ENCODE measurements at places on chromosomes 13 and 19.
A peak's percentile ranks its signal among the peaks of the same experiment; 100 is the strongest.

DNA sequence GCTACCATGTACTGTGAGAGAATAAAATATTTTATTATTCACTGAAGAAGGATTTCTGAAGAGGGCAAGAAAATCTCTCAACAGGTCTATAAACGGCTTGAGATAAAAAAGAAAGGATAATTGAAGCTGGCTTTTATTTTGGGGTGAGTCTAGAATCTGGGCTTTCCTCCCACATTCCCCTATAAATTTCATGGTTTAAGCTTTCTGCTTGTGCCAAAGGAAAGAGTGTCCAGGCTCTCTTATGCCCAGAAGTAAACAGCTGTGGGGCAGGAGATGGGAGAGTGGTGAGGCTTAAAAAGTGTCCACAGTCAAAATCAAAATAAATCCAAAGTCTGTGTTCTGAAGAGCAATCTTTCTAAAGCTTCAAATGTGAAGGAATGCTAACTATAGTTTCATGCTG, 942.2 kb upstream of the MIR17HG start:
- H3K4me3 ChIP-seq, result no peak overlapping the region
- H3K4me1 ChIP-seq, result no peaks in the 10 kb centered on the region
- H3K27ac ChIP-seq, result no peak overlapping the region
- H3K27me3 ChIP-seq, result no peaks in the 10 kb centered on the region
- H3K36me3 ChIP-seq, result no peaks in the 10 kb centered on the region

DNA sequence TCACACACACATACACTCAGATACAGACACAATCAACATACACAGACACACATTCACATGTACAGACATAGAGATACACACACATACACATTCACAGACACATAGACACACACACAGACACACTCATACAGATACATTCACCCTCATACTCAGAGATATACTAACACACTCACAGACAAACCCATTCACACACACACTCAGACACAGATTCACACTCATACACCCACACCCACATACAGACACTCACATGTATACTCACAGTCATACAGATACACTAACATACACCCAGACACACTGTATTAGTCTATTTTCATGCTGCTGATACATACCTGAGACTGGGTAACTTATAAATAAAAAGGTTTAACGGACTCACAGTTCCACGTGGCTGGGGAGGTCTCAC, 30.8 kb downstream of the GJA3 start:
- no peaks in the 10 kb centered on the region for H3K27me3 ChIP-seq
- no peak overlapping the region for H3K27ac ChIP-seq
- DNase-seq, result no peak
- no peaks in the 10 kb centered on the region for H3K36me3 ChIP-seq

DNA sequence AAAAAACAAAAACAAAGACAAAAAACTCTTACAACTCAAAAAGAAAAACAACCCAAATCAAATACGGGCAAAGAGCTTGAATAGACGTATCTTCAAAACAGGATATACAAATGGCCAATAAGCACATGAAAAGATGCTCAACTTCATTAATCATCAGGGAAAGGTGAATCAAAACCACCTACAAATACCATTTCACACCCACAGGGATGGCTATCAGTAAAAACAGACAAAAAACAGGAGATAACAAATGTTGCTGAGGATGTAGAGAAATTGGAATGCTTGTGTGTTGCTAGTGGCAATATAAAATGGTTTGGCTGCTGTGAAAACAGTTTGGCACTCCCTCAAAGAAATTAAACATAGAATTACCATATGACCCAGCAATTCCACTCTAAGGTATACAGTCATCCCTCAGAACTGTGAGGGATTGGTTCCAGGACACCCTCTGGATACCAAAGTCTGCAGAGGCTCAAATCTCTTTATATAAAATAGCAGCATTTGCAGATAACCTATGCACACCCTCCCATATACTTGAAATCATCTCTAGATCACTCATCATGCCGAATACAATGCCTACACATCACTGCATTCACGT, 29.7 kb downstream of the MLLT1 start:
- no peak for DNase-seq
- no peaks in the 10 kb centered on the region for H3K4me1 ChIP-seq
- H3K36me3 ChIP-seq, result no peaks in the 10 kb centered on the region
- H3K27ac ChIP-seq, result no peak overlapping the region
- H3K27me3 ChIP-seq, result no peaks in the 10 kb centered on the region
- no peak overlapping the region for H3K4me3 ChIP-seq

DNA sequence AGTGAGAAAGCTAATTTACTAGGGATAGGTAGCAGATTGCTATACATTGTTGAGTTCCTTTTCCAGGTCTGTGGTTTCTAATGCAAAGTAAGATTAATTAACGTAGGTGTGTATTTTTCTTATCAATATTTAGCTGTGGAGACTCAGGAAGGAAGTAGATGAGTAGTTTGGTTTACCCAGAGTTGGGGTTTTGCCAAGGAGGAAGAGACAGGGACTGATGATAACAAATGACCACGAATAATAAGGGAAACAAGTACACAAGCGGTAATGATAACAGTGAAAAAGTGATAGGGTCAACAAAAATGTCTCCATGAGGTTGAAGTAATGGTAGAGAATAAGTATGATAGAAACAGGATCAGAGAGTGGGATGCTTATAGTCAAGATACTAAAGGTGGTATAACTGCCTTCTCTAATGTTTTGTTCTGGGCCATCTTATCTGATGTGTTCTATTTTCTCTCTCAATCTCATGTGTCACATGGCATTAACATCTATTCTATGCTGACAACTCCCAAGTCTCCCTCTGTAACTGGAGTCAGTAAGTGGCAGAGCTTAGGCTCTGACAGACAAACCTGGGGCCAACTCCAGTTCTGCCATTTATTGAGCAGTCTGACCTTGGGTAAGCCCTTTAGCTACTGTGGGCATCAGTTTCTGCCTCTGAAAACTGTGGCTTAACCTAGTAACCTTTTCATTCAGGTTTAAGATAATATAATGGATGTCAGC, 8.8 kb downstream of the OBI1 start:
- no peaks in the 10 kb centered on the region for H3K27me3 ChIP-seq
- no peak overlapping the region for H3K4me3 ChIP-seq
- no peak for DNase-seq
- no peak overlapping the region for H3K27ac ChIP-seq

DNA sequence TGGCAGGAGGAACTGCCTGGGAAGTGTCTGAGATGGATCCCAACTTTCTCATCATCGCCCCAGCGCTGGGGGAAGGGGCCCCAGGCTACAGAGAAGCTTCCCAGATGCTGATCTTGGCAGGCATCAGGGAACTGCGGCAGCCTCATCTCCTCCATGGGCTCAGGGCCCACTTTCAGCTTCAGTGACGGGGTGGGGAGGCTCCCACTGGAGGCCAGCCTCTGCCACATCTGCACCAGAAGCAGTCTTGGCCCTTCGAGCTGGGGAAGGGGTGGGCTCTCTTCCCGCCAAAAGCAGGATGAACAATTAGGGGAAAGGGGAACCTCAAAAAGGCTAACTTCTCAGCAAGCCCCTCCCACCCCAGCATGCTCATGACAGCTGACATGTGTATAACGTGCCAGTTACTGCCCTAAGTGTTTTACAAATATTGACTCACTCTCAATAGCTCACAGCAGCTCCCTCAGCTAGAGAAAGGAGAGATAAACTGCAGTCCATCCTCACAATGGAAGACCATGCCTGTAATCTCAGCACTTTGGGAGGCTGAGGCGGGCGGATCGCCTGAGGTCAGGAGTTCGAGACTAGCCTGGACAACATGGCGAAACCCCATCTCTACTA, 7.1 kb upstream of the S1PR2 start:
- H3K4me1 ChIP-seq, result no peaks in the 10 kb centered on the region
- no peak for DNase-seq
- H3K27me3 ChIP-seq, result no peaks in the 10 kb centered on the region
- H3K4me3 ChIP-seq, result no peak overlapping the region
- H3K36me3 ChIP-seq, result no peaks in the 10 kb centered on the region

DNA sequence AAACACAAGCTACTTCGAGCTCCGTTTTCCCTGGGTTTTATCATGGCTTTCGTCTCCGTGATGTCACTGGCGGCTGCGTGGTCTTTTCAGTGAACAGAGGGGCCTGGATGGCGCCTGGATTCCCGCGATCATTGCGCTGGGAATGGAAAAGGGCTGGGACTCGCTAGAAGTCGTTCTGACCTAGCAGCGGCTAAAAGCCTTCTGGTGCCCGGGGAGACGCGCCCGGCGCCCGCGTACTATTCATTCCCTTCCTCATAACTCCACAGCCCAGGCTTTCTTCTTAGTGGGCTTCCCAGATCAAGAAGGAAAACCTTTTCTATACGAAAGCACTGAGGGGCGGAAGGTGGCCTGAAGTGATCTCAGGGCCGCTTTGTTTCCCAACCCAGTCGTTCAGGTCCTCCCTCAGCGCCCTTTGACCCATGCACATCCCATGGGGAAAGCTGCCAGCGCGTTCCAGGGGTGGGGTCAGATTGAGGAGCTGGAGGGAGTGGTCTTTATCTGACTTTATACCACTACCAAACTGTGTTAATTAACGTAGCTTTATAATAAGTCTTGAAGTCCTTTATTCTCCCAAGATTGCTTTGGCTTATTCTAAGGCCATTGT, 96.6 kb downstream of the ELF1 start:
- H3K36me3 ChIP-seq, result no peaks in the 10 kb centered on the region
- peaks cover 12% of the 10 kb centered on the region for H3K4me1 ChIP-seq
- DNase-seq, result no peak
- peak overlapping the region; percentile 74 for H3K27ac ChIP-seq

DNA sequence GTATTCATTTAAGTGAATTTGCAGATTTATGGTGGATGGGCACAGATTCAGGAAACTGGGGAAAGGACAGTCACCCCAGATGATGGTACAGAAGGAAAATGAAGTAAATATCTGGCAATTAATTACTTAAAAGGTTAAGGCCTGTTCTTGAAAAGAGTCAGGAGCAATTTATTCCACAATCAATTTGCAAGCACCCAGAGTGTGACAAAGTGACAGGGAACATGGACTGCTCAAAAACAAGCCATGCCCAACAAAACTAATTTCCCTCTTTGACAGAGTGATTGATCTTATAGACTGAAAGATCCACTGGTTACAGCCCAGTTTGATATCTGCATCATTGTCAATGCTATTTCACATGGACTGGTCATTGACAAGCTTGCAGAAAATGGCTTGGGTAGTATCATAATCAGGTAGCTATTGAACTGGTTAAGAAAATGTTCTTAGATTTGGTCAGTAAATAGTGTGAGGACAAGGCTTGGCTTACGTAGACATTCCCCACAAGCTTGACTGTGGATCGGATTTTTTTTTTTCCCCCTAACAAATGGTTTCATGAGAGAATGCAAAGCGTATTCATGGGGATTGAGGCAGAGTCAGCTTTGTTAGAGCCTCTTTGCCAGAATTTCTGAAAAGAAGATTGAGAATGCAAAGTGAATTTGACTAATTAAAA, 584.6 kb downstream of the GPC6 start:
- H3K36me3 ChIP-seq, result no peaks in the 10 kb centered on the region
- no peak overlapping the region for H3K4me3 ChIP-seq
- H3K27me3 ChIP-seq, result no peaks in the 10 kb centered on the region
- DNase-seq, result no peak

- peak overlapping the region; percentile 77 for H3K27ac ChIP-seq
- peak overlapping the region; percentile 71 for H3K4me3 ChIP-seq
- peaks cover 11% of the 10 kb centered on the region for H3K4me1 ChIP-seq
- no peaks in the 10 kb centered on the region for H3K36me3 ChIP-seq
- H3K27me3 ChIP-seq, result no peaks in the 10 kb centered on the region
Observed at GRCh38 chr13:28718196-28718542, 601 bp downstream of the SLC46A3 start.

DNA sequence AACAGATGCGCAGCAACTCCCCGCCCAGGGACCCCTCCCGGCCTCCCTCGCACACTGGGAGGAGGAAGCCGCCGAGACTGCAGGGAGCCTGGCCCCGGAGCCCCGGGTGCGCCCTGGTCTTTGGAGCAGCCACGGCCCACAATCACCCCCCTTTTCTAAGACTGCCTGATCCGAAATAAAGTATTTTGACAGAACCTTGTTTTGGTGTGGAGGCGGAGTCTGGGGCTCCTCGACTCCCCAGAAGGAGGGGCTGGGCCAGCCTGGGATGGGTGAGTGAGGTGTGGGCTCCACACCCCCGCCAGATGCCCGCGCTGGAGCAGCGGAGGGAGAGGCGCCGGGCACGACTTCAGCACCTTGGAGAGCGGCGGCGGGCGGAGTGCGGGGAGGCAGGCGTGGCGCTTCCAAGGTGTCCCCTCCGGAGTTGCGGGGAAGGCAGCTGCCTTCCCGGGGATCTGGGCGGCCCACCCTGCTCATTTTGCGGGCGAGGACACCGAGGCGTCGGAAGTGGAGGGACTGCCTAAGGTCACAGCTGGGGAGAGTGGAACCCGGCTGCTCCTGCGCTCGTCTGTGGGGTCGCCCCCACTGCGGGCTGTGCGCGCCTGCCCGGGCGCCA, 9.4 kb downstream of the SIRT6 start:
- peaks cover 4% of the 10 kb centered on the region for H3K4me1 ChIP-seq
- H3K27me3 ChIP-seq, result no peaks in the 10 kb centered on the region
- H3K27ac ChIP-seq, result no peak overlapping the region
- no peak for DNase-seq
- H3K36me3 ChIP-seq, result no peaks in the 10 kb centered on the region

DNA sequence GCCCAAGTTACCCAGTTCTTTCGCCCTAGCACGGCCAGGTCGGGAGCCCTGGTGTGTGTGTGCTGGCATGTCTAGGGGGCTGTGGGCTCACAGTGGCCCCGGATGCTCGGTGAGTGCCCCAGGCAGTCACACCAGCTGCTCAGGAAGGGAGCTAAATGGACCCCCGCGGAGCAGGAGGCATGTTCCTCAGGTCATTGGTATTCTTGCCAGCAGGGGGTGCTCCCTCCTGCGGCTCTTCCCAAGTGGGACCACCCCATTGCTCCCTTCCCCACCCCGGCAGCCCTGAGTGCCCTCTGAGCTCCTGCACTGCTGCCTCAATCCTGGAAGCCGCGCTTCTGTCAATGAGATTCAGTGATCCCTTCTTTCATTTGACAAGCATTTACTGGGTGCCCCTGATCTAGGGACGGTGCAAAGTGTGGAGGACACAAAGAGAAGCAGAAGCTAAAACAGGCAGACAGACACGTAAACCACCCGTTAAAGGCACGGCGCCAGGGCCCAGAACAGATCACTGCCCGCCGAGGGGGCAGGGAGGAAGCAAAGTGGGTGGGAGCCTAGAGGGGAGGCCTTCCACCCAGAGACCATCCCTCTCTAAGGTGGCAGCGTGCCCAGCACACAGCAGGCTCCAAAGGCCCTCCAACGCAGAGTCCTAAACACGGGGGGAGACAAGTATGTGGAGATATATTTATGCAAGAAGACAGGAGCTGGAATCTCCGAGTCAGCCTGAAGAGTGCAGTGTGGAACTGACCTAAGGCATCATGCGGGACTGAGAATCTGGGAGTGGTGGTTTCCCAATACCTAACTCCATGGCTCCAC, 5.2 kb upstream of the ADPRHL1 start:
- no peak overlapping the region for H3K4me3 ChIP-seq
- H3K4me1 ChIP-seq, result no peaks in the 10 kb centered on the region
- H3K36me3 ChIP-seq, result no peaks in the 10 kb centered on the region
- DNase-seq, result no peak

DNA sequence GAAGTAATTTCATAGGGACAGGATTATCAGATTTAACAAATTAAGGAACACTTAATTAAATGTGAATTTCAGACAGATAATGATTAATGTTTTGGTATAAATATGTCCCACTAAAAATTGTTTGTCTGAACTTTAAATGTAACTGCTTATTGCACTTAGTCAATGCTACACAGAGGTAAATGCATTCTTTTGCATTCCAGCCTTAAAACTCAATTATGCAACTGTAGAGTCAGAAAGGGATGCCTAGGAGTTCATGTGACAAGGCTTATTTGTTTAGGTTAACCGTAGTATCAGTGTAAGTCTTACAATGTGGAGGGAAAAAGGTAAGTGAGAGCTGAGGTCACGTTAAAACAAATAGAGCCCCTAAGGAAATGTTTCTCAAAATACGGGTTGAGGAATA, 347.2 kb upstream of the ARGLU1 start:
- DNase-seq, result no peak
- H3K27ac ChIP-seq, result no peak overlapping the region
- H3K4me3 ChIP-seq, result no peak overlapping the region
- H3K27me3 ChIP-seq, result no peaks in the 10 kb centered on the region
- no peaks in the 10 kb centered on the region for H3K4me1 ChIP-seq
- no peaks in the 10 kb centered on the region for H3K36me3 ChIP-seq
